ENCODE measurements at places on chromosomes 7 and 10.

DNA sequence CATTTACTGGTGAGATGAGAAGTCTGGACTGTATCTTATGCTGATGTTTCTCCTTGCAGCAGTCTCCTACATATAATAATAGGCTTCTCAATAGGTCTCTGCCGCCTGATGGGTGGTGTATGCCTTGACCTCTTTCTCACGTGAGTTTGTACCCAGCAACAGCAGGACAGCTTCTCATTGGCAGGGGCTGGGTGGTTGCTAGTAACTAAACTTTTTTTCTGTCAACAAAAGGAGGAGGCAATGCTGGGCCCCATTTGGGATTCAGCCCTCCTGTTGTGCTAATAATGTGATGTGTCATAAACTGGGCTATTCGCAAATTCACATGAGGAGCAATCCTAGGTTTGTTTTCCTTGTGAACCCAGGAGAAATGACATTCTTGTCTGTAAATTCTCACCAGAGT, 533.6 kb downstream of the GATA3 start:
- no peak for DNase-seq

GRCh38 chr10:60962946-60963345, 19.0 kb upstream of the RHOBTB1 start:
- DNase-seq = no peak

- no peak for DNase-seq
These were observed 36.4 kb upstream of the ELN start for GRCh38 chr7:73991522-73992100.

GRCh38 chr7:8176370-8177081, 85.4 kb downstream of the ICA1 start:
- DNase-seq = peak; percentile 23

DNA sequence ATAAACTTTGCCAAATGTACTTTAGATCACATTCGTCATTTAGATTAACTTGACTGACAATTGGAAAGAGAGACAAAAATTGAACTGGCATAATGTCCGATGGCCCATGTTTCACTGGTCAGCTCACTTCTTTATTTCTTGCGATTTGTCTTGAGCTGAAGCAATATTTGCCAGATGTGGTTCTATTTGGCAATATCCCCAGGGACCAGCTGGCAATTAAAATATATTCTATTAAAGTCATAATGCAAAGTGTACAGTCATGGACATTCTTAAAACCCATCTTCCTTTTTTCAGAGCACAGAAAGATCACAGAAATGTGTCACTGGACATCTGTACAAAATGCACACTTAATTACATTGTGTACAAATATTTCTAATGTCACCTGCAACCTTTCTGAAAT, 26.3 kb downstream of the NEBL start:
- no peak for DNase-seq
